ENCODE measurements at places on chromosomes 12 and 14.

DNA sequence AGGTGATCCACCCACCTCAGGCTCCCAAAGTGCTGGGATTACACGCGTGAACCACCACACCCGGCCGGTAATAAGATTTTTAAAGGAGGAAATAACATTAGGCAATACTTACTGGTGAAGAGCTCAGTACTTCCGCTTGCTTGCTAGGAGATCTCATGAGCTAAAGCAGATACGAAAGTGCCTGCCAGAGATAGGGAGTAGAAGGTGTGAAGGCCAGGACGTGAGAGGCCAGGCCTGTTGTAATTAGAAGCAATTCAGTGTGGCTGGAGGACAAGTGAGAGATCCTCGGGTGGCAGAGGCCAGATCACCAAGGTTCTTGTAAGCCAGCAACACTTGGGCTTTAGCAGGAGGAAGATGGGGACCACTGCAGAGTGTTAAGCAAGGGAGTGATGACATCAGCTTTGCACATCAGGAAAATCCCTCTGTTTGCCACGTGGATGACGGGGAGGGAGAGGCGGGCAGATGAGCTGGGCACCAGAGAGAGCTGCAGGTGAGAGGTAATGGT is 7.6 kb downstream of the TECPR2 start:
- no peak for DNase-seq

- no peak for DNase-seq
Observed at GRCh38 chr12:94318181-94318580, 141.5 kb downstream of the CEP83 start.

GRCh38 chr12:84874125-84874824 is 38.3 kb downstream of the SLC6A15 start:
- DNase-seq = no peak

DNA sequence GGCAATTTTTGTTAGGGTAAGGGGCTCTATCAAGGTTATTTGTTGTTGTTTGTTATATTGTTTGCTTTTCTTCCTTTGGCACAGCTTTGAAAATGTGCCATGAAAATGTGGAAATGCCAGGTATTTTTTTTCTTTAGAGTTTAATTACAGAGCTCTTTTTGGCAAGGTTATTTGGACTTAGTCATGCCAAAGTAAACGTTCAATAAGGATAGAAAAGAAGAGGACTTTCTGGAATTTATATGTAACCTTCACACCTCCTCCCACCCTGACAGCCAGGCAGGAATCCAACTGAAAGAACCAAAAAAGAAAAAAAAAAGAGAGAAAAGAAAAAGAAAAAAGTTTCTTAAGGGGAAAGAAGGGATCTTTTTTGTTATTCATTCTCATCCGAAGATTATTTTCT is 217.8 kb downstream of the KITLG start:
- no peak for DNase-seq

GRCh38 chr12:121767525-121768016 is 25.9 kb downstream of the RHOF start:
- DNase-seq = no peak

- DNase-seq = no peak
Observed at GRCh38 chr12:12582193-12582881, 19.7 kb upstream of the DUSP16 start.

Data from WTC11 (cell line).